Activated T-cell treated with anti-CD3 and anti-CD28 coated beads, Interleukin-2, amount 50 U/mL, for 72 hours (primary cell): ENCODE measurements at places on chromosomes 2 and 18. TPM values are rescaled to one million over a fixed set of nuclear protein-coding genes. Genes with fewer than 3 reads are reported as not detected.

The SIX3 gene
- total RNA-seq: not detected

The G6PC2 gene
- not detected for total RNA-seq

GRCh38 chr2:69755862-69756467 is 14.0 kb downstream of the ANXA4 start:
- no peak for DNase-seq

DNA sequence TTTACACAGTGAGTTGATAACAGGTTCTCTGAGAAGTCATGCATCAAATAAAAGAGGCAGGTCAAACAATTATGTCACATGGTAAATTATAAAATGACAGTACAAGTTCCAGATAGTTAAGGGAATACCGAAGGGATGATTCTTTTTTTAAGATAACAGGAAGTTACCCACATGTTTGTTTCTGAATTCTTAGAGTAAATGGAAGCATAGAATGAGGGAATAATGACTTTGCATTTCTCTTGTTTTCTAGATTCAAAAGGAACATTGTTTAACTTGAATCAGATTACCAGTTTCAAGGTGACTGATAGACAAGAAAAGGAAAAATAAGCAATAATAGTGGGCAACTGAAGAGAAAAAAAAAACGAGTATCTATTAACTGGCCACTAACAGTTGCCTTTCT is 124.5 kb downstream of the MIB1 start:
- no peak for DNase-seq

GRCh38 chr2:237057893-237058300 is 27.8 kb upstream of the COPS8 start:
- DNase-seq: no peak

The IL18RAP gene
- total RNA-seq: 9.5 TPM

DNA sequence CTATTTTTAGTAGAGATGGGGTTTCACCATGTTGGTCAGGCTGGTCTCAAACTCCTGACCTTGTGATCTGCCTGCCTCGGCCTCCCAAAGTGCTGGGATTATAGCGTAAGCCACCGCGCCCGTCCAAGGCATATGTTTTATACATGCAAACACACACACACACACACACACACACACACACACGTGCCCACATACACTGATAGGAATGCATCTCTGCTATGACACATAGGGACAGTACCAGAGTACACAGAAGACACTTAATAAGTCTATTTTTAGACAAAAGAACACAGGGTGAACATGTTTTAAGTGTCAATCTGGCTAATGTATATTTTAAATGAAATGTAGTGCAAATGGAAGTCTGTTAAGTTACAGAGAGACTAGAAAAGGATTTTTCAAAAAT is 10.7 kb upstream of the RNF103 start:
- DNase-seq: no peak

DNA sequence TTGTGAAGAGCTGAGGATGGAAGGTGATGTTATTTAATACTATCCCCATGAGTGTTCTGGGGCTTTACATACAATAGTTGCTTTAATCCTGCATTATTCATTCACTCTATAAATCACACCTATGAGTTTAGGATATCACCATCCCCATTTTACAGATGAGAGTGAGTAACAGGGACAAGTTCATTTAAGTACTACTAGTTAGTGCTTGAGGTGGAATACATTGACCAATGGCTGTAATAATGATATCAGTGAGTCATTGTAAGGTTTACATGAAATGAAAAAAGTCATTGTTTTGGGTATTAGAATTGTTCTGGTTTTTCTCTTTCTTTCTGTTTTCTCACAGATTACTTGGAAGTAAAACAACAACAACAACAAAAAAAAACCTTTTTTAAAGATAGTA is 42.5 kb downstream of the TANC1 start:
- no peak for DNase-seq

The YPEL5 gene
- 93.3 TPM for total RNA-seq

The TP53I3 gene
- total RNA-seq: 1.8 TPM

GRCh38 chr2:145137901-145138300 is 618.0 kb upstream of the ZEB2 start:
- DNase-seq: no peak

The CLIP4 gene
- total RNA-seq: 28.4 TPM

GRCh38 chr18:12890964-12891363 is 6.9 kb upstream of the PTPN2 start:
- no peak for DNase-seq

- DNase-seq: no peak
Measured at GRCh38 chr2:233982421-233983121, 65.4 kb downstream of the TRPM8 start.

GRCh38 chr2:8965216-8965969 is 38.1 kb downstream of the MBOAT2 start:
- no peak for DNase-seq

GRCh38 chr18:41165625-41166024 is 789.4 kb upstream of the PIK3C3 start:
- no peak for DNase-seq

GRCh38 chr2:127843677-127844076 is 14.3 kb downstream of the POLR2D start:
- no peak for DNase-seq

DNA sequence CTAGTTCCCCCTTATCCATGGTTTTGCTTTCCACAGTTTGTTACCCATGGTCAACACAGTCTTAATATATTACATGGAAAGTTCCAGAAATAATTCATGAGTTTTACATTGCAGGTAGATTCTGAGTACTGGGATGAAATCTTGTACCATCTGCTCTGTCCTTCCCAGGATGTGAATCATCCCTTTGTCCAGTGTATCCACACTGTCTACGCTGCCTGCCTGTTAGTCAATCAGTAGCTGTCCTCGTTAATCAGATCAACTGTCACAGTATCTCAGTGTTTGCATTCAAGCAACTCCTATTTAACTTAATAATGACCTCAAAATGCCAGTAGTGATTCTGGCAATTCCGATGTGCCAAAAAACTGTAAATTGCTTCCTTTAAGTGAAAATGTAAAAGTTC is 76.3 kb downstream of the DYNC1I2 start:
- no peak for DNase-seq

The SPATS2L gene
- 17.8 TPM for total RNA-seq

DNA sequence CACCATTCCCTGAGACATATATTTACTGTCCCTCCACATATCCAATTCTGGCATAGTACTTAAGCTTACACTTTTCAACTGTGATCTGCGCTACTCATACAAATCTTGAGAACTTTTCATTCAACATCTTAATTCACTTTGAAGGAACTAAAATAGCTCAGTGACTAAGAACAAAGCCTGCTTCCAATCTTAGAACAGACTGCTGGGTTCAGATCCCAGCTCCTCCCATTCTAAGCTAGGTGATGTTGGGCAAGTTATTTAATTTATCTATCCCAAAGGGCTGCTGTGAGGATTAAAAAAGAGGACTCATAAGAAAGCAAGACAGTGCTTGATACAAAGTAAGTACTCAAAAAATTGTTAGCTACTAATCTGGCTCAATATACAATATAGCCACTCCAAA is 57.9 kb downstream of the UGP2 start:
- DNase-seq: no peak

GRCh38 chr2:85605406-85606115 is 3.1 kb upstream of the TMEM150A start:
- DNase-seq: no peak

- DNase-seq: no peak
Measured at GRCh38 chr2:96103761-96104486, 12.4 kb downstream of the ADRA2B start.

GRCh38 chr18:76405280-76405679 is 89.8 kb downstream of the ZNF516 start:
- no peak for DNase-seq

- DNase-seq: no peak
Measured at GRCh38 chr2:237345411-237345810, 68.6 kb downstream of the COL6A3 start.

DNA sequence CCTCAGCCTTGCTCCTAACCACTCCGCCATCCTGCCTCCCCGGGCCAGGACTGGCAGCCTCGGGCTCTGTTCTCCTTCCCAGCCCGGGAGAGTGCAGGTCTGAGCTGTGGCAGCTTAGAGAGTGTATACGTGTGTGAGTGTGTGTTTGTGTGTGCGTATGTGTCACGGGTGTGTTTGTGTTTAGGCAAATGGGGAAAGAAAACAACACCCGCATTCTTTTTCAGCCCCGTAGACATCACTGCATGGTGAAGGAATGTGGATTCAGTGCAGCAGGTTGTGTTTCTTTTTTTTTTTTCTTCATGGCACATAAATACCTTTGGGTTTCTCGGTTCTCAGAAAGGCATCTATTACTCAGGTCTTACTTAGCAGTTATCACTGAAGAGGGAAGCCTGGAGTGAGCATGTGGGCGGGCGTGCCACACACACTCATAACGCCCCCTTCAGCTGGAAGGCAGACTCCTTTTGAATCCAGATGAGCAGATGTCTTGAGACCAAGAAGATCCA is 44.2 kb downstream of the GLI2 start:
- DNase-seq: no peak

The POMC gene
- total RNA-seq: 12.5 TPM

- no peak for DNase-seq
Measured at GRCh38 chr2:141630407-141630930, 500.3 kb downstream of the LRP1B start.
